ENCODE measurements at places on chromosomes 7 and 10.

DNA sequence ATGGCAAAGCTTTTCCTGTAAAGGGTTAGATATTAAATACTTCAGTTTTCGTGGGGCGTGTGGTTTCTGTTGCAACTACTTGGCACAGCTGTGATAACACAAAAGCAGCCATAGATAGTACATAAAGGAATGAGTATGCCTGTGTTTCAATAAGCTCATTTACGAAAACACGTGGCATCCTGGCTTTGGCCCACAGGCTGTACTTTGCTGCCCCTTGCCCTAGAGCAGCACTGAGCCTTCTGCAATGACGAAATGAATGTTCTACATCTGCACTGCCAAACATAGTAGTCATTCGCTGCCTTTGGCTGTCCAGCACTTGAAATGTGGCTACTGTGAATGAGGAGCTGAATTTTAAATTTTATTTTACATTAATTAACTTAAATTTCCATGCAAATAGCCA, 376.2 kb upstream of the TPK1 start:
- no peak for DNase-seq

DNA sequence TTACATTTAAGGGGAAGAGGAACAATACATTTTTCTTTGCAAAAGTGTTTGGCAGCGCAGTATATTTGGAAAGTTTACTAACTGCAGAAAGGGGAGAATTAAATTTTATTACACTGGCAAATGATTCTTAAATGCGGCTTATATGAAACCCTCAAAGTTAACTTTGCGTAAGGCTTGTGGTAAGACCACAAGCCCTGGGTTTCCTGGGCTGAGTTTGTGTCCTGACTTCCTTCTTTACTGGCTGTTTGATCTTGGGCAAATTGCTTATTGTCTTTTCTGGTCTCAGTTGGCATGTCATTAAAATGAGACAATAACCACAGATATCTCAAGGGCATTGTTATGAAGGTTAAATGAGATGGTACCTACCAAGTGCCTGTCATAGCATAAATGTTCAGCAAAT, 106.8 kb downstream of the GLRX3 start:
- DNase-seq: no peak

GRCh38 chr7:7175075-7175695, 7.2 kb upstream of the C1GALT1 start:
- DNase-seq: no peak

DNA sequence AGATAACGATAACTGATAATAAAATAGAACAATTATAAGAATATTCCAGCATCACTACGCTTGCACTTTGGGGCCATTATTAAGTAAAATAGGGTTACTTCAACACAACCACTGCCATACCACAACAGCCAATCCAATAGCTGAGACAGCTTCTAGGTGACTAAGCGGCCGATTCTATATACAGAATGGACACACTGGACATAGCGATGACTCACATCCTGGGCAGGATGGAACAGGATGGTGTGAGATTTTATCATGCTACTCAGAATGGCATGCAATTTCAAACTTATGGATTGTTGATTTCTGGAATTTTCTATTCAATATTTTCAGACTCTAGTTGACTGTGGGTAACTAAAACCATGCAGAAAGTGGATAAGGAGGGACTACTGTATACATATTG, 920.9 kb downstream of the LRMDA start:
- DNase-seq: no peak

- no peak for DNase-seq
These were observed 199.3 kb downstream of the FRMD4A start for GRCh38 chr10:14131261-14131960.

- peak; percentile 25 for DNase-seq
These were observed 31.9 kb downstream of the DUSP5 start for GRCh38 chr10:110529596-110530011.

- DNase-seq: no peak
These were observed 79.1 kb downstream of the NEURL1 start for GRCh38 chr10:103572347-103573204.

GRCh38 chr7:87628780-87629569, 777 bp downstream of the RUNDC3B start:
- peak; percentile 18 for DNase-seq

DNA sequence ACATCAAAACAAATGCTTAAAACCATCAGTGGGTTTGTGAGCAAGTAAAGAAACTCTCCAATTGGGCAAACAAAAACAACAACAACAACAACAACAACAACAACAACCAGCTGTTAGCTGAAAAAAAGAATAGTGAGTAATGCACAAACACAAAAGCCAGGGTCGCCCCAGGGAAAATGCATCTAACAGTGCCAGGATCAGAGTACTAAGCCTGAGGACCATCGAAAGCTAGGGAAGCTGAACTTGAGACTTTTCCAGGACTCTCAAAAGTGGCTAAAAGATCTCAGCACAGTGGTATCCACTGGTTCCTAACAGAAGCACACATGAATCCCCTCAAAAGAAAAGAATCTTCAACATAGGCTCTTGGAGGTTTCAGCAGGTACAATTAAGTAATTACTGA, 83.3 kb downstream of the CPXM2 start:
- no peak for DNase-seq

GRCh38 chr7:39458061-39458745, 108.0 kb upstream of the YAE1 start:
- no peak for DNase-seq

- no peak for DNase-seq
These were observed 26.8 kb upstream of the GRID1 start for GRCh38 chr10:86393362-86393761.

DNA sequence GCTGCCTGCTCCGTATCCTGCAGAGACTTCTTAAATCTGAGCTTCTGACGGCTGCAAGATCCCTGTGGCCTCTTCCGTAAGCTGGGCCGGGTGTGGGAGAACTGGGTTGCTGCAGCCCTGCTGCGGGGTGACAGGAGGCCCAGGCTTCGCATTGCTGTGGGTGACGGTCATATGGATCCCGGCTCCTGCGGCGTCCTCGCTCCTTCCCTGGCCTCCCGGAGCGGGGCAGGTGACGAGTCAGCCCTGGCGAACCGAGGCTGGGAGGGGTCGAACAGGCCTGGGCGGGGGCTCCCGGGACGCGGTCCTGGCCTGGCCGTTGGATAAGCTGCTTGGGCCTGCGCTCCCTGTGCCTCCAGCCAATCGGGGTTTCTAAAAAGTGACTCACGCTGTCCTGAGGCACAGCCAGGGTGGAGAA, 7.8 kb upstream of the UBE2D1 start:
- DNase-seq: no peak

DNA sequence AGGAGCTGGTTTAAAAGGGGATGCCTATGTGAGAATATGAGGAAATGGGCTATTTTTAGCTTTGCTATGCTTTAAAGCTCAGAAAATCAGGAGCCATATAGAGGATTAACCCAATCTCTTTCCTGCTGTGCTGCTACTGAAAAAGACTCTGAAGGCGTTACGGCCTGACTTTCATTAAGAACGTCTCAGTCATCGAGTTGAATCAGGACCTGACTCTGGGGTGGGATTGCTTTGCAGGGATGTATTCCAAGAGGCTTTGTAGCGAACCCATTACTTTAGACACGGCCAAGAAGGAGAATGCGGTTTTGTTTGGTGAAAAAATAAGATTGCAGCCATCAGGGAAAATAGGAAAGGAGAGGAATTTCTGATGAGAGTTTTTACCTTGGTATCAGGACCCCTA, 426.9 kb downstream of the CCSER2 start:
- no peak for DNase-seq

- no peak for DNase-seq
These were observed 5.3 kb downstream of the DDC start for GRCh38 chr7:50559881-50560280.

GRCh38 chr10:119700321-119700954, 25.4 kb upstream of the INPP5F start:
- DNase-seq: no peak

GRCh38 chr10:26436848-26437247, 1.3 kb upstream of the APBB1IP start:
- DNase-seq: peak; percentile 29

DNA sequence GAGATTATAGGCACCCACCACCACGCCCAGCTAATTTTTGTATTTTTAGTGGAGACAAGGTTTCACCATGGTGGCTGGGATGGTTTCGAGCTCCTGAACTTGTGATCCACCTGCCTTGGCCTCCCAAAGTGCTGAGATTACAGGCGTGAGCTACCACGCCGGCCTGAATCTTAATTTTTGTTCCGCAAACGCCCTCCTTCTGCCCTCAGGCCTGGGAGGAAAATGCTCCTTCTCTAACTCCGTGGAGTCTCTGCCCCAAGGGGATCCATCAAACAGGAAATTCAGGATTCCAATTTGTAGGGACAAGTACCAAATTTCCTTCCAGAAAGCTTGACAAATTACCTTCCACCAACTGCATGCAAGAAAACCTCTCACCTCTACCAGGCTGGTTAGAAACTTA, 43.2 kb downstream of the RBAK start:
- no peak for DNase-seq

DNA sequence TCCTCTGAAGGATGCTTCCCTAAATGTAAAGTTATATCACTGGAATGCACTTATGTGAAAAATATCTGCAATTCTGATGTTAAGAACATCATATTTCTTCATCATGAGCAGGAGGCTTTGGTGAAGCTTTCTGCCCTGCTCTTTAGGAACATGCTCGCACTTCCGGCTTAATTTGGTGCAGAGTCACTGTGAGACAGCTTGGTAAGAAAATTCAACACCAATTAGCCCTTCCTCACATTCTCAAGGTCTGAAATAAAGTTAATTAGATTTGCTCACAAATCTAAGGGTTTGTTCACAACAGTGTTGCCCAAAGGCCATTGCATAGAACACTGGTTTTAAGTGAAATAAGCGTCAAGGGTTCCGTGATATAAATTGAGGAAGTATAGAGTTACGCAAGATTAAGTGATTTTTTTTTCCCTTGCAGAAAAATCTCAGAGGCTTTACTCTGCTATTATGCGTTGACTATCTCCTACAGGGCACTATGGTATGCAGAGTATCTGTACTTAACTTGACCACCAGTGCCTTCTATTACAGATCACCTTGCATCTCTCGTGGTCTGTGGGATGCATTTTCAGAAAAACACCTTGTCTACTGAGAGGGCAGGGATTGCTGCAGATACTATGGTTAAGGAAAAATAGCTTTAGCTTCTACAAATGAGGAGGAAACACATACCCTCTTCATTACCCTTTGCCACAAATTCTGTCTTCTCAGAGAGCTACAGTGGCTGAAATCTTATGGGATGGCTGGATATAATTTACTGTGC, 953.9 kb downstream of the TYW1 start:
- DNase-seq: no peak

DNA sequence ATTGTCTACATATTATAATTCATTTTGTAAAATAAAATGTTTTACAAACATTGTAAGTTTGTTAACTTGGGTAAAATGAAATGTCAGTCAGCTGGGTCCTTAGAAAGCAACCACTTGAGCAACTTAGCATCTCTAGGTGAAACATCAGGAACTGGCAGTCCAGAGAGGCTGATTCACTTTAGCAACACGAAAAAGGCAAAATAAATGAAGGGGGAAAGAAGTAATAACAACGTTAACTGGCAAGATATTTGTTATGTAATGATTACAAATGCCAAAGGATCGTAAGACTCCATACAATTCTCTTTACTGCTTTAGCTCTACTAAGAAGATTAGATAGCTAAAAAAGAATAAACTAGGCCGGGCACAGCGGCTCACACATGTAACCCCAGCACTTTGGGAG, 5.0 kb downstream of the PDZD8 start:
- no peak for DNase-seq

DNA sequence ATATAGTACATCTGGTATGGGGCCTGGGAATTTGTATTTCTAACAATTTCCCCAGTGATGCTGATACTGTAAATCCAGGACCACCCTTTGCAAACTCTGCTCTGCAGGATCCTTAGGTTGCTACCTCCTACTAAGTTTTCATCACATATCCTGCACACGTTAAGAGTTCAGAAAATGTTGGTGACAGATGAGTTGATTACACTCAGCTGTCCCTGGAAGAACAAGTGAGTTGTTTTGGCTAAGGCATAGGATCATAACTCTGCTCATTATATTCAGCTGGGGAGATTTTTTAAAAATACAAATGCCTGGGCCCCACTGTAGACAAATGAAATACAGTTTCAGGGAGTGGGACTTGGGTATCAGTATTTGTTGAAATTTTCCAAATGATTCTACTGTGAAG, 274.6 kb upstream of the HABP2 start:
- no peak for DNase-seq

GRCh38 chr10:90352288-90352687, 505.6 kb downstream of the HTR7 start:
- DNase-seq: no peak

- DNase-seq: no peak
These were observed 21.4 kb upstream of the MLXIPL start for GRCh38 chr7:73645643-73646174.

DNA sequence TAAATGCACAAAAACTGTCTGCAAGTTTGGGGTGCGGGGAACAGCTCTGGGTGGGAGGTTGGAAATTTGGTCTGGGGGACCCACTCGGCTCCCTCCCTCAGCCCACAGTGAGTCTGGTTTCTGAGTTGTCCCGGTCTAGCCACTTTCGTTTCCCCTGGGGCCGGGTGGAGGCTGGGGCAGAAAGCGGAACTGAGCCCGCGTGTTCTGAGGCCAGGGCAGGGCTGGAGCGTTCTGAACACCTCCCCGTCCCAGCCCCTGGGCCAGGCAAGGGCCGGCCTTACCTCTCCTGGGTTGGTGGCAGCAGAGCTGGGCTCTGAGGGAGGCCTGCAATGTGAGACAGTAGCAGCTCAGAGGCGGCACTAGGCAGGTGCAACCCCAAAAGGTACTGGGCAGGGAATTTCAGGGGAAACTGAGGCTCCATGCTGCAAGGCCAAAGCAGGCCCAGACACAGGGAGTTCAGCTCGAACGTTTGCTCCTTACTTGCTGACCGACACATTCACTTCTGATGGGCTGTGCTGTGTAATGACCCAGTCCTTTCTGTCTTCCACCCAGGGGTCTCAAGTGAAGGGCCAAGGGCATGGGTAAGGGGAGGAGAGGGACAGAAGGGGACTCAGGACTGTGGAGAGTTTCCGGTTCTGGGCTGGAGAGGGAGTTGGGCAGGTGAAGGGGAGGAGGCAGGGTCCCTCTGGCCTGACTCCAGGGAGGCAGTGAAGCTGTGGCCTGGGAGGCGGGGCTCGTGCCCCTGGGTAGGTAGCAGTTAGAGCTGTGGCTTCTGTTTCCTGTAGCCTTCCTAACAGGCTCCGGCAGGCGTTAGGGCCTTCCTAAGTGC, 3.0 kb downstream of the IRF5 start:
- peak; percentile 81 for DNase-seq

- DNase-seq: no peak
These were observed 409 bp downstream of the DNMBP start for GRCh38 chr10:100009283-100009792.

Measured in CD4-positive, alpha-beta T cell treated with Interleukin-4 for 1 hour (primary cell).